ENCODE measurements at places on chromosomes 6 and 20.

DNA sequence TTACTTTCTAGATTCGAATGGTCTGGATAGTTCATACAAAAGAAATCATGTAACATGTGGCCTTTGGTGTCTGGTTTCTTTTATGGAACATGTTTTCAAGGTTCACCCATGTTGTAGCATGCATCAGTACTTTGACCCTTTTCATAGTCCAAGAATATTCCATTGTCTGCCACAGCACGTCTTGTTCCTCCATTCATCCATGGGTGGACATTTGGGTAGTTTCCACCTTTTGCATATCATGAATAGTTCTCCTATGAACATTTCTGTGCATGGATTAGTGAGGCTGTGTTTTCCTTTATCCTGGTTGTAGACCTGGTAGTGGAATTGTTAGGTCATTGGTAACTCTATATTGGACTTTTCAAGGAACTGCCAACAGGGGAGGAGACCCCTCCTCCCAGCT is 31.7 kb downstream of the GSTA3 start:
- no peak for DNase-seq

GRCh38 chr6:78746457-78746856 is 120.9 kb upstream of the IRAK1BP1 start:
- no peak for DNase-seq

DNA sequence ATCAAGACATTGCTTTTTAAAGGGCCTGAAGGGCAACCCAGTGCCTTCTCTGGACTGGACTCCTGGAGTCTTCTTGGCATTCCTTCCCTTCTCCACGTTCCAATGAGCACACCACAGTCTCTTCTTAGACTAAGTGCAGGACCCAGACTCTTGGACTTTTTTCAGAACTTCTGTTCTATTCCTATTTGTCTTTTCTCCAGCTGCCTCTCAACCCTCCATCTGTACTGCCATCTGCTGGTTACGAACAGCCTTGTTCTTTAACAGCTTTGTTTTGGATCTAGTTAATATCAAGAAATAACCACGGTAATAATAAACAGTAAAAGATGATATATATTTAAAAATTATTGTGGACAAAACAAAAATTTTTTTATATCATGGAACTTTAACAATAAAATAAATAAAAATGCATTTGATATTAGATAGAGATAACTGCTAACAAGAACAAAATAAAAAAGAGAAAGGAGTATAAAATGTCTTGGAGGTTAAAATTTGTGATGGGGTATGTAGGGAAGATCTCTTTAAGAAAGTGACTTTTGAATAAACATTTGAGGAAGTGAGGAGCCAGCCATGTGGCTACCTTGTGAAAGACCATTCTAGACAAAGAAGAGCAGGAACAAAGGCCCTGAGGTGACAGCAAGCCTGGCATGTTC is 105.1 kb upstream of the HCRTR2 start:
- DNase-seq: no peak

DNA sequence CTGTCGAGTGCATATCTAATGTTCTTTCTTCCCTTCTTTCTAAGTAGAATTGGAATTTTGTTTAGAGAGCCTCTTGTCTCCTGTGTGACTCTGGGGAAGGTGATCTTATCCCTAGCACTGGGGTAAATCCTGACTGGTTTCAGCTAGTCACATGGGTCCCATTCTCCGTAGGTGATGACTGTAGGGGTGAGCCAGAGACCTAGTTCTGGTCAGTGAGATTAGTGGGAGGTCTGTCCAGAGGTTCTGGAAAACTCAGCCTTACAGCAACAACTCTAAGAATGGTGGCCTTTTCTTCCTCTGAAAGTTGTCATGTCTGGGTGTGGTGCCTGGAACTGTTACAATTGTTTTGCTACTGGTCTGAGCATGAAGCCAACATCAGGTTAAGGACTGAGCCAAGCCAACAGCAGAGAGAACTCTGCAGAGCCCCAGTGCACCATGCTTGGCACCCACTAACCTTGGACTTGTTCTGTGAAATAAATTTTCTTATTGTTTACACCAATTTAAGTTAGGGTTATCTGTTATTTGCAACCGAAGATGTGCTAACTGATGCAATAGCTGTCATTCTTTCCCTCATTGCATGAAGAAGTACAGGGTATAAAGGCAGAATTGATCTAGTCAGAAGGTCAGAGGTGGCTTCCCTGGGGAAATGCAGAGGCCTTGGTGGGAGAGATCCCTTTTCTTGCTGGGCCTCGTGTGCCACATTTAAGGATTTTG is 56.8 kb upstream of the TULP4 start:
- DNase-seq: no peak

GRCh38 chr20:18016772-18017171 is 40.9 kb downstream of the OVOL2 start:
- no peak for DNase-seq

GRCh38 chr6:62746968-62747367 is 460.9 kb upstream of the KHDRBS2 start:
- no peak for DNase-seq

- no peak for DNase-seq
These were observed 2.1 kb downstream of the EZR start for GRCh38 chr6:158816803-158817727.

DNA sequence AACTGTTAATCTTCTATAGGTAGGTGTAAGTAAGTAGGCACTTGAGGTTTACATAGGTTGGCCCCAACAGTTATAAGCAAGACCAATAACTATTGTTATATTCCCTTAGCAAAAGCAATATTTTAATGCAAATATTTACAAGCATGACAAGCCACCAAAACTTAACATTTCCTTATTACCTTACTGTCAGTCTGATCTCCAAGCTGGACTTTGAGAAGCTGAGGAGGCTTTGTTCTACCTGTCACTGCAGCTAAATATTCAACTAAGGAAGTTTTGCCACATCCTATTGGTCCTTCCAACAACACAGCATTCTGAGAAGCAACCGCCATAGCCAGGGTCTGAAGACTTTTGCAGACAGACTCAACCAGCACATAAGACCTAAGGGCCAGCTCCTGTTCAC is 29.6 kb downstream of the MDN1 start:
- no peak for DNase-seq

- no peak for DNase-seq
These were observed 104.4 kb upstream of the PRL start for GRCh38 chr6:22401206-22401605.

GRCh38 chr20:48786951-48787705 is 40.7 kb downstream of the PREX1 start:
- DNase-seq: no peak

- no peak for DNase-seq
These were observed 272.6 kb downstream of the TSHZ2 start for GRCh38 chr20:53244711-53245110.

DNA sequence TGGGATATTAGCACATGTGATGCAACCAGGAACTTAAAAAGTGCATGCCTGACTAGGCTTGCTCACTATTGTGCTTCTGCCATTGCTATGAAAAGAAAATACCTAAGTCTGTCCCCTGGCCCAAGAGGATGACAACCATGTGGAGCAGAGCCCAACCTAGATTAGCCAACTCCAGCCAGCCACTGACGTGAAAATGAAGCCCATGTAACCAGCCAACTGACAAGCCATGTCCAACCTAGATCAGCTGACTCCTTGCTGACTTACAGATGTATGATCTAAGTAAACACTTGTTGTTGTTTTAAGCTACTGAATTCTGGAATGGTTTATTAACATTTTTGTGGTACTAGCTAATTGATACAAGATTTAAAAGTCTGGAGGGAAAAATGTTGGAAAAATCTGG is 47.5 kb downstream of the PIGU start:
- DNase-seq: no peak

- DNase-seq: no peak
These were observed 6.3 kb downstream of the BRD2 start for GRCh38 chr6:32974541-32975308.

- DNase-seq: no peak
These were observed 396 bp downstream of the RNASET2 start for GRCh38 chr6:166955865-166956443.

DNA sequence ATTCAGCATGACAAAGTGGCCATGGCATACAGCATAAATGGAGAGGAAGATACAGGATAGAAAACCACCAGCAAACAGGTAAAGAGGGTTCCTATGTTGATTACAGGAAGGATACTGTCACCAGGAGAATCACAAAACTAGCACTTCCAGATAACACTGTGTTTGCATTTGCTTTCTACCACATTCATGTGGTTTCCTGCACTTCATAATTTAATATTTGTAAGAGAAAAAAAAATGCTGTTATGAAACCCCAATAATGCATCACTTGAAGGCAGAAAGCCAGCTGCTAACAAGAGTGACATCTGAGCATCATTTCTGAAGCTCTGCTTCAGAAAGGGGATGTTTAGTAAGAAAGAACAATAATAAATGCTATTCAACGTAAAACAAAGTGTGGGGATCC is 106.6 kb downstream of the ATXN1 start:
- no peak for DNase-seq

DNA sequence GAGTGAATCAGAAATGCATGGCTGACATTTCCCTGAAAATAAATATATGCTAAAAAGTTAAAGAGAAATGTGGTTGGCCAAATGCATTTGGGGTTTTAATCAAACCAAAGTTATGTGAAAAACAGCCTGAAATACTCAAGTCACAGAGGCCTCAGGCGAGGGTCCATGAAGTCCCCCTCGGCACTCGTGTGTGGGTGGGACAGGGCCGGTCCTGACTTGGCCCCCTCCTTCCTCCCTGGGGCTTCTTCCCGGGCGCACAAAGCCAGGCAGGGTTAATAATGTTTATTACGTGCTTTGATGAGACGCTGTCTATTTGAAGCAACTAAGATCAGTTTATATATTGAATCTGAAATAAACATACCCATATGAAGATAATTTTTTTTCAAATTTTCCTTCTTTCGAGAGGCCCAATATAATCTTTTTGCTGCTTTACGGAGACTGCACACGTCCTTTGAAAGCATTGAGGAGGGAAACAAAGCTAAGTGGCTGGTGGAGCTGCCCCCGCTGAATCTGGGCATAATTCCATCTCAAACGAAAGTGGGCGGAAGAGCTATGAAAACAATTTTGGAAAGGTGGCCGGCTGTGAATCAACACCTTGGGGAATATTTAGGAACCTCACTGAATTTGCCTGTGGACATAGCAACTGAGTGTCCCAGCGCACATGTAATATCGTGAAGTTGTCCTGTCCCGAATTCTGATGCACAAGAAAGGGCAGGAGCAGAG is 55.8 kb upstream of the SMOC2 start:
- no peak for DNase-seq

GRCh38 chr6:25016014-25016720 is 80.4 kb upstream of the RIPOR2 start:
- no peak for DNase-seq

DNA sequence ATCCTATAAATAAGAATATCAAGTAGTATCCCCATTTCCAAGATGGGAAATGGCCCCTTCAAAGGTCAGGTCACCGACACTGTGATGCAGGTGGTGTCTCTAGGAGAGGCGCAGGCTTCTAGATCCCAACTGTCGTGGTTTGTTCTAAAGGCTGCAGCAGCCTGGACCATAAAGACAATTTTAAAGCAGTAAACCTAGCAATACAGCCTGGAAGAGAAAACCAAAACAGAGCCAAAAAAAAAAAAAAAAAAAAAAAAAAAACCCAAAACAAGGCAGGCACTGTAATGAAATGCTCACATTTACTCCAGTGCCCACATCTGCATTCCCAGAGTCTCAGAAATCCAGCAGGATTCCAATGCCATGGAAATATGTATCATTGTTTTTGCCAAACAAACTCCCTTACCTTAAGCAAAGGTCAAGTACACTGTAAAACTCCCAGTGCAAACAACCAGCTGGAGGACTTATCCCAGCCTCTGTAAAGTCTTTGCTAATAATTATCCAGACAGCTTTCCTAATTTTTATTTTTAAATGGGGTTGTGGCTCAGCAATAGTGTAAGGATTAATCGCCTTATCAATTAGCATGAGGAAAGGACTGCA is 98.2 kb downstream of the PSMG4 start:
- no peak for DNase-seq

GRCh38 chr6:44925100-44925739 is 402.9 kb upstream of the RUNX2 start:
- no peak for DNase-seq

- DNase-seq: no peak
These were observed 684 bp downstream of the PAQR8 start for GRCh38 chr6:52362443-52363227.

- DNase-seq: no peak
These were observed 228.6 kb upstream of the ID4 start for GRCh38 chr6:19608546-19608945.

DNA sequence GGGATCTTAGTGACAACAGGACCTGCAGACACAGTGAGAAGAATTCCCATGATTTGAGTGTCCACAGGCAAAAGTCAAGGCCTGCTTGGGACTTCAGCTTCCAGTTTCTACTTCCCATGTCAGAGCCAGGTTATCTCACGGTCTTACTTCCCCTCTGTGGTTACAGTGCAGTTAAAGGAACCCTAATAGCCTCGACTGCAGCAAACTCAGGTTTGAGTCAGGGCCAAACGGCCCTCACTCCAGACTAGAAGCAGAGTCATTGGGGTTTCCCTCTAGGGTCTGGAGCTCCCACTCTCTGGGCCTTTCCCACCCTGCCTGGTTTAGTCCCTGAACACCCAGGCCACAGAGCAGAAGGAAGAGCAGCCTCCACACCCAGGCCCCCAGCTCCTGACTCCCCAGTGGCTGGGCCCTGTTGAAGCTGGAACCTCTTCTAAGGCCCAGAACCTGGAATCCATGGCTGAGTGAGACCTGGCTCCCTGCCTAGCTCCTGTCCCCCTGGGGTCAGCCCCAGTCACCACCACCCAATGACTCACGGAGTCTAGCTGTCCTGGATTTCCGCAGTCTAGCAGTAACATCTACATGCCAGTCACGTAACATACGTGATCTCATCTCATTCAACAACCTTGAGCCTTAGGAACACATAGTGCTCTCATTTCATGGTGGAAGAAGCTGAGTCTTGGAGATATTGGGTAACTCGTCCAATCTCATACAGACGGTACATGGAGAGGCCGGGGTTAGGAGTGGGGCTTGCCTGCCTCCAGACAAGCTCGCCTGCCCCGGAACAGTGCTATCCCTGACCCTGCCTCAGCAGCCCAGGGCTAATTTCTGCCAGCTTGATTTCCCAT is 9.2 kb upstream of the GHRH start:
- DNase-seq: no peak

GRCh38 chr6:156790711-156791319 is 13.6 kb downstream of the ARID1B start:
- no peak for DNase-seq

- DNase-seq: no peak
These were observed 542 bp downstream of the USP49 start for GRCh38 chr6:41894366-41895299.

- DNase-seq: no peak
These were observed 39.8 kb upstream of the MCM9 start for GRCh38 chr6:118974790-118975189.

- DNase-seq: no peak
These were observed 456.9 kb upstream of the ID4 start for GRCh38 chr6:19380293-19380692.

DNA sequence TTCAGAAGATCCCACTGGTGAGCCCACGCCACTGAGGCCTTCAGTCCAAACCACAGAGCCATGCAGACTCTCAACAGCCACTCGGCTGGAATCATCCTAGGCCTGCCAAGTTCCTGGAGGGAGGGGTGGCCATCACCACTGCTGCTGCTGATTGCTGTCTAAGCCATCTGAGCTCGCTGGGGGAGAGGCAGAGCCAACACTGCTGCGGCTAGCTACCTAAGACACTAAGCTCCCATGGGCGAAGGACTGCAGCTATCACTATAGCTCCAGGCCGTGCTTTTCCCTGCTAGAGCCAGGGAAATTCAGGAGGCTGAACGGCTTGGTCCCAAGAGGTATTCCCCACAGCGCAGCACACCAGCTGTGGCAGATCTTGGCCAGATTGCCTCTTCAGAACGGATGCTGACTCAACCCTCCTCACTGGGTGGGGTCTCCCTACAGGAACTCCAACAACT is 73.6 kb downstream of the TBC1D32 start:
- no peak for DNase-seq

GRCh38 chr6:92827104-92827503 is 592.3 kb downstream of the EPHA7 start:
- no peak for DNase-seq

Data from stimulated activated CD4-positive, alpha-beta T cell treated with anti-CD3 and anti-CD28 coated beads, Interleukin-15, amount 100 ng/mL, for 48 hours (primary cell).